ENCODE measurements at places on chromosomes 1 and 21. TPM values are rescaled to one million over a fixed set of nuclear protein-coding genes. Genes with fewer than 3 reads are reported as not detected.

- DNase-seq: no peak
These were observed 67.9 kb upstream of the ZBTB40 start for GRCh38 chr1:22383526-22384294.

DNA sequence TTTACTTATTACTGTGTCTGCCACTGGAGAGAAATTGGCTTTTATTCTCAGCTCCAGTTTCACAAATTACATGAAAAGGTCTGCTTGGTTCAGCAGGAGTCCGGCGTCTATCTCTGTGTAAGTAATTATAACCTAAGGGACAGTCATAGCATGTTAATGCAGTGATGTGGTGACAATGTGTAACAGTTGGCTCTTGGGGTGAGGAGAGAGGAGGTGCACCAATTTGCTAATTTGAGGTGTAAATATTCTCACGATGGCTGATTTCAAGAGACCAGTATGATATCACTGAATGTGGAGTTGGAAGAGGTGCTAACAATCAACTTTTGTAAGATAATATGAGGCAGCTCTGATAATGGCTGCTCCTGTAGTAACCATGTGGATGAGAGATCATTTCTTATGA, 86.1 kb downstream of the CTH start:
- DNase-seq: no peak

DNA sequence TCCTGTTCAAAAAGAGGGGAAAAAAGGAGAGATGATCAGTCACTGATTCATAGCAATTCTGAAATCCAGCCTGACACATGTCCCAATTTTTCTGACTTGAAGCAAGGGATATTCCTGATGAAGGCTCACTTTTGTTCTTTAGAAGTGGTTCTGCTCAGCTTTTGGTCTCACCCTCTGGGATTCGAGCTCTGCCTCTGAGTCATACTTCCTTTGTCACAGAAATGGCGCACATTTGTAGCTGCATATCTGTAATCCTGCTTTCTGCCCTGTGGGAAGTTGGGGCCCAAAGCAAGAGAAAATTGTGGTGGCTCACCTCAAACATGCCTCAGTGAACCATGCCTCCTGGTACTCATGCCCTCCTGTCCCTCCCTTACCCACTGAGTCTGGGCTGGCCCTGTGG, 22.3 kb upstream of the FAM78B start:
- no peak for DNase-seq

DNA sequence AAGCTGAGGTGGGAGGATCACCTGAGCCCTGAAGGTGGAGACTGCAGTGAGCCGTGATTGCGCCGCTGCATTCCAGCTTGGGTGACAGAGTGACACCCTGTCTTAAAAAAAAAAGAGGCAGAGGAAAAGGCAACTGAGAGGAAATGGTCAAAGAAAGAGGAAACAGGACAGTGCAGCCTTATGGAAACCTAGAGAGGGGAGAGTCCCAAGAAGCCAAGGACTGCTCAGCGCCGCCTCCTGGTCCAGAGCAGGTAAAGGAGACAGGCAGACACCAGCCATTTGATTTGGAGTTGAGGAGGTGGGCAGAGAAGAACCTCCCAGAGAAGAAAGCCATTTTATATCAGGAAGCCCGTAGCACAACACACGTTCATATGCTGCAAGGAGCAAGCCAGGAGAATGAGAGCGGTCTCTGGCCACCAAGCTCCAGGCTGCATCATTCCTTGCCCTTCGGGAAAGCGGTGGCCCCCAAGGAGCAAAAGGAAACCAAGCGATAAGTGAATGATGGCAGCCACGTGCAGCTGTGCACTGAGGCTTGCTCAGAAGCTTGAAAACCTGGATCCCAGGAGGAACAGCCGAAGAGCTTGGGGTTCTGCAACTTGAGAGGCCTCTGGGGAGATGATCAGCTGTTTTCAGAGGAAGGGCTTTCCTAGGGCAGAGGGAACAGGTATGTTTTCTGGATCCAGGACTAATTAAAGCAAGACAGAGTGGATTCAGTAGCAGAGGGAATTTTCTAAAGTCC, 33.7 kb downstream of the LRRC42 start:
- no peak for DNase-seq

DNA sequence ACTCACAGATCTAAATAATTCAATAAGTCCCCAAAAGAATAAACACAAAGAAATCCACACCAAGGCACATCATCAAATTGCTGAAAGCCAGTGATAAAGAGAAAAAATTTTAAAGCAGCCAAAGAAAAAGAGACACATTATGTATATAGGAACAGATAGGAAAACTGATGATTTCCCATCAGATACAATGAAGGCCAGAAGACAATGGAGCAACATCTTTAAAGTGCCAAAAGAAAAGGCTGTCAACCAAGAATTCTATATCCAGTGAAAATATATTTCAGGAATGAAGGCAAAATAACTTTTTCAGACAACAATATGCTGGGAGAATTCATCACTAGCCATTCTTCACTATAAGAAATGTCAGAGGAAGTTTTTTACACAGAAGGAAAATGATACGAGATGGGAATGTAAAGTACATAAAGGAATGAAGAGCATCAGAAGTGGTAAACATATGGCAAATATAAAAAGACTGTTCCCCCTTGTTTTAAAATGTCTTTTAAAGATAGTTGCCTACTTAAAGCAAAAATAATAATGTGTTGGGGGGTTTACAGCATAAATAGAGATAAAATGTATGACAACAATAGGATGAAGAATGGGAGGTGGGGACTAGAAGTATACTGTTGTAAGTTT, 9.4 kb upstream of the MYOG start:
- DNase-seq: no peak

DNA sequence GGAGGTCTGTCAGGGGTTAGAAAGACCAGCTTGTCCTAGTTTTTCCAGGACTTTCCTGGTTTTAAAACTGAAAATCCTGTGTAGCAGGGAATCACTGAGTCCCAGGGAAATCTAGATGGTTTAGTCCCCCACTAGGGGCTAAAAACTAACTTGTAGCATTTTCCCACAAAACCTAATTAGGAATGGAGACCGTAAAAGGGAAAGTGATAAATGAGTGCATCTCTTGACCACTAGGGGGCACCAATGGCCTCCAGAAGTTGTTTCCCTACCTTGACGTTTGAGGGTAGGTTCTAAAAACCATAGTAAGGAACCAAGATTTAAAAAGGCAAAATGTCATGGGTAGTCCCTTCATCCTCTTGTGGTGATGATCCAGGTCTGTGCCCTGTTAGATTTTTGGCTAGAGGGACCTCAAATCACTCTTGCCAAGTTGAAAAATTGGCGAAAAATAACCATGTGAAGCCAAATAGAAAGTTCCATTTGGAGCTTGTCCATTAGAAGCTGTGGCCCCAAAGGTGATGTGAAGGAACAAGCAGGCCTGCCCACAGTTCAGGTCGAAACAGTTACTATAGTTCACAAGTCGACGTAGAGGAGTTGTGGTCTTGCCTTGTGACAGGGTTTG, 24.5 kb downstream of the CLIC6 start:
- DNase-seq: no peak

The ELF3 gene
- total RNA-seq: 33.9 TPM

Data from suprapubic skin (tissue), 4 donors.